Esophagus (tissue), 2 donors: ENCODE measurements at places on chromosomes 1 and 21. TPM values are rescaled to one million over a fixed set of nuclear protein-coding genes. Genes with fewer than 3 reads are reported as not detected.

Gene FMO4
- 1.6 TPM for polyA plus RNA-seq

Gene DEPDC1
- polyA plus RNA-seq = 2.9 TPM

Gene NEGR1
- 1.4 TPM for polyA plus RNA-seq

Gene ZNF695
- polyA plus RNA-seq = 0.84 TPM

Gene KCNE2
- polyA plus RNA-seq = 0.07 TPM

Gene OTUD3
- 1.4 TPM for polyA plus RNA-seq

Gene TMEM52
- polyA plus RNA-seq = 2.1 TPM

Gene CFAP141
- not detected for polyA plus RNA-seq

Gene HUNK
- polyA plus RNA-seq = 0.20 TPM

Gene FMO3
- 1.6 TPM for polyA plus RNA-seq

Gene G0S2
- polyA plus RNA-seq = 10.5 TPM

Gene ATP6V0B
- polyA plus RNA-seq = 66.1 TPM

Gene OR2T10
- polyA plus RNA-seq = not detected

Gene DNASE2B
- not detected for polyA plus RNA-seq

Gene NTNG1
- 0.05 TPM for polyA plus RNA-seq

Gene SERPINC1
- 0.06 TPM for polyA plus RNA-seq

Gene CLSTN1
- polyA plus RNA-seq = 45.8 TPM

Gene NDUFS5
- 814 TPM for polyA plus RNA-seq

Gene PAX7
- polyA plus RNA-seq = not detected

Gene FCRL5
- polyA plus RNA-seq = 0.08 TPM

Gene ARHGEF10L
- polyA plus RNA-seq = 39.1 TPM

Gene ILF2
- polyA plus RNA-seq = 99.9 TPM

Gene CD244
- 0.35 TPM for polyA plus RNA-seq

Gene RHD
- polyA plus RNA-seq = not detected

Gene GOLT1A
- polyA plus RNA-seq = 0.81 TPM

Gene TGFBR3
- polyA plus RNA-seq = 10.5 TPM

Gene FAM72C
- polyA plus RNA-seq = 1.3 TPM

Gene CDCA8
- polyA plus RNA-seq = 4.2 TPM

Gene TFF1
- polyA plus RNA-seq = 9.7 TPM

Gene CA14
- polyA plus RNA-seq = 0.06 TPM

Gene OLFM3
- polyA plus RNA-seq = not detected

Gene UTS2
- polyA plus RNA-seq = 0.04 TPM

Gene VWA5B1
- not detected for polyA plus RNA-seq

Gene DHRS3
- 83.7 TPM for polyA plus RNA-seq

Gene RNU11
- polyA plus RNA-seq = not detected

Gene AJAP1
- polyA plus RNA-seq = 0.10 TPM

Gene MROH9
- not detected for polyA plus RNA-seq

Gene EPHA2
- 133 TPM for polyA plus RNA-seq

Gene HSPB7
- 21.7 TPM for polyA plus RNA-seq

Gene ANGPTL1
- polyA plus RNA-seq = 17.5 TPM

Gene IFI44
- 20.0 TPM for polyA plus RNA-seq

Gene AIRE
- polyA plus RNA-seq = 0.01 TPM
